Stimulated activated CD4-positive, alpha-beta T cell treated with anti-CD3 and anti-CD28 coated beads, Interleukin-12 subunit alpha, Interleukin-12 subunit beta, amount 100 ng/mL, for 48 hours (primary cell): ENCODE measurements at places on chromosomes 3 and 15.

- no peak for DNase-seq
Observed at GRCh38 chr3:157086060-157086750, 73.7 kb downstream of the CCNL1 start.

DNA sequence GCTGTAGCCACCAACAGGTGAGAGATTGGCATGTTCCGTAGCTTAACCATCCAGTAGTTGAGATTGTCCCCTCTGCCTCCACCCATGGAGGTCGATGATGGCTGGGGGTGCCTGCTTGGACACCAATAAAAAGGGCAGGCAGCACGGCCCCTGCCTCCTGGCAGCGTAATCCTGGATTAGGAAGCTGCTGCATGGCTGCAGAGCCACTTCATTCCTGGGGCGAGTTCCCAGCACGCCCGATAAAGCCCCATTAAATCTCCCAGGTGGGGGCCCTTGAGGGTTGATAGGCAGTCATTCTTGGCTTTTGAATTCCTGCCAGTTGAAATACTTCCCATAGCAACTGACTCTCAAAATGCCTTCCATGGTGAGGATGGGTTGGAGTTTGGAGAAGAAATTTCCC lies 67.8 kb downstream of the PLXNA1 start:
- DNase-seq, result no peak

DNA sequence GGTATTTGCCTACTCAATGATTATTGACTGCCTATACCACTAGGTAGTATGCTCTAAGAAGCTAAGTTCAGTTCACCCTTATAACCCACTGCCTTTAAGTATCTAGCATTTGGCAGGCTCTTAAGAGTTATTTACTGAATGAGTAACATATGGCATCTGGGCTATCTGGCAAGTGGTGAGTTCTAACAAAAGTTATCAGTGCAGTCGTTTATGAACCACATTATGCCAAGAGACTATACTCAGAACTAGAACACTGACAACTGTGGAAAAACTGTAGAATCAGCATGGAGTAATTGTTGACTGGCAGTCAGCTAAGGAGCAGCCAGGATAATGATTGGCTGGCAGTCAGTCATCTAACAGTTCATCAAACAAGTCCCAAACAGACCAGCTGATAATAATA lies 25.8 kb downstream of the RAF1 start:
- no peak for DNase-seq

DNA sequence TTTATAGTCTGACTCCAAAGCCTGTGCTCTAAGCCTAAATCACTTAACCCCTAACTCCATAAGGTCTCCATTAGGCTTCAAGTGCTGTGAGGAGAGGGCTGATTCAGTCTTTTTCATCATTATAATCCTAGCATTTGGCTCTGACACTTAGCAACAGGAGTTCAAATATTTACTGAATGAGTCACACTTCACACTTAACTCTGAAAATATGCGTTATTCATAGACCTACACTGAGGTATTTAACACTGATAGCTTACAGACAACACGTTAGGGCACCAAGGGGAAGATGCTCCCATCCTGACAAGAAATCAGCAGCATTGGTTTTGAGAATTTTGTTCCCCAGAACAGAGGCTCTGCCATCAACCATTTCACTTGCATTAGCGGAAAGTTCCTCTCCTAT lies 53.5 kb downstream of the MSL2 start:
- DNase-seq, result no peak

DNA sequence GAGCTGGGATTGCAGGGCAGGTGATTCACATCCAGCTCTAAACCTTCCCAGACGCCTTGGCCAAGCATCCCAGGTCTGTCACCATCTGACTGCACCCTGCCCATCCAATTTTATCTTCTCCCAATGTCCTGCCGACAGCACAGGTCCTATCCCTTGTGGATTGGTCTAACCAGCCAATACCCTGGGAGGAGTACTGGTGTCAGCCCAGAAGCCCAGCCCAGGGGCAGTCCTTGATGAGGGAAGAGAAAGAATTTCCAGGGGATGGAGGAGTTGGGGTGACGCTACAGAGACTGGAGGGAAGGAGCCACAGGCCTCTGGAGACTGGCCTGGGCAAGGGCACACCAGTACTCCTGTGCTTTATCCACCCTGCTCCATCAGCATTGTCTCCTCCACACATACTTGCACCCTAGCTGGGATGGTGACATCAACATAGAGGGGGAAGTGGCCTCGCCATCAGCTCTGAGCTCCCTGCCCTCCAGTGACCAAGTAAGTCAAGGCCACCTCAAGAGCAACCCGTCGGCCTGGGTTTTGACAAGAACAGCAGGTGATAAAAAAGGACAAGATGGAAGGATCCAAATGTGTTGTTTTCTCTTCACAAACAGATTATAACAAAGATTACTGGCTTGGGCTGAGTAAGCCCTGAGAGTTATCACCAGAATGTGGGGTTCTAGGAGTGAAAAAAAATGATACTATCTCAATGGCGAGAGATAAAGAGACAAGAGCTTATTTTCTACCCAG lies 114.6 kb downstream of the AQP9 start:
- DNase-seq, result no peak

- DNase-seq, result no peak
Observed at GRCh38 chr3:27730774-27731659, 8.9 kb upstream of the EOMES start.

DNA sequence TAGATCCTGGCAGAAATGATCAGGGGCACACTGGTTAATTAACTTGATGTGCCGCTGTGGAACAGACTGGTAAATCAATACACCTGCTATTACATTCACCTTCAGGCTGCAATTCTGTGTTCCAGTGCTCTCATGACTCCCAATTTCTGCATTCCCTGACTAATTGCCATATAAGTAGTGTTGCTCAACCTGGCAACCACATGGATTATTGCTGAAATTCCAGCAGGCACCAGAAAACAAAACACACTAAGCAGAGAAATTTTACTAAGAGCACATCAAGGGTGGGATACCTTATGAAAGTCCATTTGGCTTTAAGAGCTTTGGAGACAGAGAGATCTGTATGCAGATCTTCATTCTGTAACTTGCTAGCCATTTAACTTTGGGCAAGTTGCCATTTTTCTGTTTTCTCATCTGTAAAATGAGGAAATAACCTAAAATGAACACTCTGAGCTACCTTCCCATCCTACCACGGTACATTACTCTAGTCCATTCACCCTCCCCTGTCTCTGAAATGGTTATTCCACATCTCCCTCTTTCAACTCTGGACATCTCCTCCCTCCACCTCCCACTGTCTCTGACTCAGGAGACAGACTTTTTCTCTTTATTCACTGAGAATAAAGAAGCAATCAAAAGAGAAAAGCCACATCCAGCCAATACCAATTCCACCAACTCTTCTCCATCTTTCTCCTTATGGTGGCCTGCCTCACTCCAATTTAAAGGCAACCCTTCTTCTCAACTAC lies 54.6 kb downstream of the STAC start:
- DNase-seq, result no peak

GRCh38 chr3:152304160-152304559 lies 35.4 kb downstream of the MBNL1 start:
- no peak for DNase-seq

DNA sequence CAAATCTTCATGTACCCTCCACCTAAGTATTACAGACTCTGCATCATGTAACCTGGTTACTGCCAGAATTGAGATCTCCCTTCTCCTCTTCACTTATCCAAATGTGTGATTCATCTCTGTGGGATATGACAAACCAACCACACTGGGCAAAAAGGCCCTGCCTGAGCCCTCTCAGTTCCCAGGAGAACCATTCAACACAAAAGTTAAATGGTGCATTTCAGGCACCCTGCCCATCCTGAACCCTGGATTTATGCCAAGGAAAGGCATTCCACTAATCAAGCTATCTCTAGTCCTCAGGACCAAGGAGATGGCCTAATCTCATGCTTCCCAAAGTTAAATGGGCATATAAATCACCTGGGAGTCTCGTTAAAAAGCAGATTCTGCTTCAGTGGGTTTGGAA lies 108.5 kb downstream of the TNIK start:
- no peak for DNase-seq

GRCh38 chr3:79161941-79162340 lies 605.9 kb downstream of the ROBO1 start:
- no peak for DNase-seq

DNA sequence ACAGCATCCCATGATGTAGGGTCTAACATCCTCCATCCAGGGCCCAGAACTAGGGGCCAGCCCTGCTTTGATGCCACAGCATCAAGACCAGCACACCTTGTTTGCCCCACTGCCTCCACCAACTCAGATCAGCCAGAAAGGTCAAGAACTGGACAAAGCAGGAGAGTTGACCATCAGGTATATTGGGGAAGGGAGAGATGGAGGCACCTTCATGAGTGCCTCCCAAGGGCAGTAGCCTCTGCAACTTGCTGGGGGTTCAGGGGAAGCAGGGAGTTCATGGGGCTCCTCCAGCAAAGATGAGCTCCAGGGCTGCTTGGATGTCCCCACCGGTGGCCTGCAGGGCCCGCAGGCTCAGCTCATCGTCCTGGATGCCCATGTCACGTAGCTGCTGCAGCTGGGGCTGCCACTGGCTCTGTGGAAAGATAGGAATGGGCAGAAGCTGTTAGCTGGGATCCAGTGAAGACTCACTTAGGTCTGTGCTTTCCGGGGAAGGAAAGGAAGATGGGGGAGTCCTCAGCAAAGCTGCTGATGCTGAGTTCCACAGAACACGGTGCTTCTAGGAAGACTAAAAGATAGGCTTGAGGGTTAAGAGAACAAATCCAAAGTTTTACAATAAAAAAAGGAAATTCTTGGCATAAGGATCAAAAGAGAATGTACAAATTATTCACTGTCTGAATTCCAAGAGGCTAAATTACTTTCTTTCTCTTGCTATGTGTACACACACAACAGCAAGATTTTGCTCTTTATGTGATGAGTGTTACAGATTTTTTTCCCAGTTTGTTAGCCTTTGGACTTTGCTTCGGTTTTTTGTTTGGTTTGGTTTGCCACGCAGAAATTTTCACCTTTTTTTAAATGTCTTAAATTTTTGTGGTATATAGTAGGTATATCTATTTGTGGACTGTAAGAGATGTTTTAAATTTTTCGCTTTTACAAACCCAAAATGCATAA lies 12.3 kb upstream of the SEMA7A start:
- no peak for DNase-seq

- DNase-seq, result no peak
Observed at GRCh38 chr15:60054472-60054871, 50.4 kb downstream of the FOXB1 start.

GRCh38 chr3:30597131-30597768 lies 9.2 kb upstream of the TGFBR2 start:
- DNase-seq, result no peak

- DNase-seq, result no peak
Observed at GRCh38 chr15:92839696-92840095, 60.4 kb upstream of the CHD2 start.

GRCh38 chr3:178404961-178405360 lies 131.3 kb upstream of the KCNMB2 start:
- no peak for DNase-seq

DNA sequence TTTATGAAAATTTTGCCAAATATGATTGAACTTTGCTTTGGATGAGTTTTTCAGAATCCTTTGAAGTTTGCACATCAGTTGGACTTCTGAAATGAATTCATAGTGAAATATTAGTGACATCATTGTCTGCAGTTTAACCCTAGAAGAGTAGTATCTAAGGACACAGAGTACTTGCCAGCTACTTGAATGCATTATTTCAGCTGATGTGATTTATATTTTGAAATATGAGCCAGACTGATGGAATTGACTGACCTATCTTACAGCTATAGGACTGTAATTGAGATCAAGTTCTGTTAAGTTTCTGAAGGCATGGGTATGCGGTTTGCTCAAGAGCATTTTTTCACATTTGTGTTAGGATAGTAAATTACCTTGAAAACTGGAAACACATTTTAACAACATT lies 51.2 kb downstream of the LYSMD4 start:
- no peak for DNase-seq

- no peak for DNase-seq
Observed at GRCh38 chr15:98904544-98904943, 103.0 kb downstream of the PGPEP1L start.

- no peak for DNase-seq
Observed at GRCh38 chr3:136914739-136915138, 43.0 kb upstream of the IL20RB start.

DNA sequence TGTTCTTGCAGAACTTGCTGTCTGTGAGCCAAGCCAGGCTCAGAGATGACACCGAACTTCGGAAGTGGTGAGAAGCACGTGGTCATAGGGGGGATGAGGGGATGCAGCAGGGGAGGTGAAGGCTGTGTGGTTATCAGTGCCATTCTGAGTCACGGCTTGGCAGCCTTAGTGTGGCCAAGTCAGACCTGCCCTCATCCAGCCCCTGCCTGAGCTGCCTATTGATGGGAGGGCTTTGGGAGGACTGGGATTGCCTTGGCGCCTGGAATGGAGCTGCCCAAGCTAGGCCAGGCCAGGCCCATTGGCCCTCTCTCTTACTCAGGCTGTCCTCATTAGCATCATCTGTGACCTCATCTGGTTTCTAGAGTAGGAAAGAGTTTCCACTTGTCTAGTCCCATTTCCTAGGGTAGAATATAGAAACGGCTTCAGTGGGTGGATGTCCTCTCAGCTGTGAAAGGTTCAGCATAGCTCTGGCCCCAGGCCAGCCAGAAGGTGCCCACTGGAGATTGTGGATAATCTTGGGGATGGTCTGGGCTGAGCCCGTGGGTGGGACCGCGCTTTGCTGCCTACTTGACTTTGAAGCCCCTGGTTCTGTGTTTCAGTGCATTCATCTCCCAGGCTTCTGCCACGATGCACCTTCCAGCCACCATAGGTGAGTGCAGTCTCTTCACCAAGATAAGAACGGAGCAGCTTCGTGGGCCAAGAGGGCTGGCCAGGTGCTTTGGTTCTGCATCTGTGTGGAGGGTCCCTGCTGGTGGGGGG lies 7.2 kb downstream of the FAH start:
- DNase-seq, result no peak

GRCh38 chr3:9223672-9224071 lies 25.8 kb downstream of the SRGAP3 start:
- DNase-seq, result no peak

DNA sequence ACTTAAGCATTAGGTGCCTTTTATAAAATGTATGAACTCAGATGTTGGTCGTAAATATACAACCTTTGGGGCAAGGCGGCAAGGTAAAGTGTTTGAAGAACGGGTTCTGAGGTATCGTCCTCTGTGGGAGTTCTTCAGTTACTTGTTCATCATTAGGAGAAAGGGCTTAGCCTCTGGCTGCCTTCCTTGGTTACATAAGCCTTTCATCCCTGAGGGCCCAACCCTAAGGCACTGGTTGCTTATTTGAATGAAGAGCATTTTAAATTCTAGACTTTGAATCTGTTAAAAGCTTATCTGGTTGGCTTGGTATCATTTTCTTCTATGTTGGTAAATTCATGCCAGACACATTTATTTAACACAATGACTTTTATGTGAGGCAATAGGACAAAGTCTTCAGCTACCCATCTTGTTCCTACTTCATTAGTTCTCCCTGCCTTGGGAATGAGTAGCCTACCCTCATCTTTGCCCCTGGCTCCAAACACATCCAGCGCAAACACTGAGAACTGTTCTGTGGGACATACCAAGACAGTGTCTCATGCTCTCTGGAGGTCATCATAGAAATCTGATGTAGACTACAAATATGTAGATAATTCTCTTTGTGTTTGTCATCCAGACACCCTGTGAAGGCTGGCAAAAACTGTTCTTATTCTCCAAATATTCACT lies 12.4 kb upstream of the CCDC80 start:
- DNase-seq, result no peak
